Inflammatory macrophage treated with lipopolysaccharide for 1 hour (primary cell): ENCODE measurements at places on chromosomes 5 and 9.

DNA sequence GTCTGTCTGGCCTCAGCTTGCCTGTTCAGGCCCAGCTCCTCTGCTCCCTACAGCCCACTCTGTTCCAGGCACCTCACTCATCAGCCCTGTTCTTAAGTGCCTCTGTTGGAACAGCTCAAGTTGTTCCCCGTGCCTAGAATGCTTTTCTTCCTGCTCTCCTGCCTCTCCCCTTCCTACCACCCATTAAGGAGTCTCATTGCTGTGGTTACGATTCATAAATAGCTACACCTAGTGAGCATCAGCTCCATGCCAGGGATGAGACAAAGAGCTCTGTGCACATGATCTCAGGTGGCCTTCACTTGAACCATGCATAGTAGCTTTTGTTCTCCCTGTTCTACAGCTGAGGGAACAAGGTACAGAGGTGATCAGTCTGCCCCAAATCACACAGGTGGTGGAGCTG, 54.3 kb downstream of the PSD2 start:
- DNase-seq = no peak

GRCh38 chr5:133108481-133108921, 56.7 kb downstream of the HSPA4 start:
- peak; percentile 78 for DNase-seq

GRCh38 chr5:147559749-147560148, 49.9 kb upstream of the DPYSL3 start:
- DNase-seq = no peak

- DNase-seq = no peak
These were observed 792.4 kb upstream of the C9orf72 start for GRCh38 chr9:28365728-28366127.

- no peak for DNase-seq
These were observed 101.2 kb downstream of the SLC44A1 start for GRCh38 chr9:105345626-105346025.

DNA sequence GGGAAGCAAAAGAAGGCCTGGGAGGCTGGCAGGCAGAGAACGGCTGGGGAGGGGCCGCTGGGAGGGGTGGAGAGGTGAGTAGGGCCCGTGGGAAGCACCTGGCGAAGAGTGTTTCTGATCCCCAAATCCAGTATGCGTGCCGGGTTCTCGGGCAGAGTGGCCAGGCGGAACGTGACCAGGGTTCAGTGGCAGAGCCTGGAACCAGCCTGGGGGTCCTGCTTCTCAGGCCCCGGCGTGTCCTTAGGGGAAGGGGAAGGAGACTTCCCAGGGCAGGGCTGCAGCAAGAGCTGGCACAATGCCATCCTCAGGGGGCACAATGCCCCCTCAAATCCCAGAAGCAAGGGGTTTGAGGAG, 25.5 kb upstream of the IER5L start:
- DNase-seq = no peak

- no peak for DNase-seq
These were observed 207.7 kb downstream of the MEF2C start for GRCh38 chr5:88675168-88675707.

- no peak for DNase-seq
These were observed 38.4 kb downstream of the RCL1 start for GRCh38 chr9:4831119-4831518.

DNA sequence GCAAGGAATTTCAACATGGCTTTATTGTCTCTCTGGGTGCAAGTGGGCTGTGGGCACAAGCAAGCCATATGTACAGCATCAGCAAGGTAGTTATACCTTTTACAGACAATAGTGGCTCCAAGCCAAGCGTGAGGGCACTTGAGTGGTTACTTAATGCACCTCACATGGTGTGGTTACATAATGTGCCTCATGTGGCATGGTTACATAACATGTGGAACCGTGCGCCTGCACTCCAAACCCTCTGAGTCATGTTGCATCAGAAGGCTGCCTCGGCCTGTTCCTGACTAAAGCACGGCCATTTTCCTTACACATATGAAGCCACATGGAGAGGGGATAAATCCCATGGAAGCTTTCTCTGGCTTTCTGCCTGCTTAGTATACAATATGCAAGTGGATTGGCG, 150.9 kb downstream of the OSTF1 start:
- peak; percentile 33 for DNase-seq

GRCh38 chr9:98686961-98687855, 21.5 kb downstream of the GABBR2 start:
- DNase-seq = no peak

DNA sequence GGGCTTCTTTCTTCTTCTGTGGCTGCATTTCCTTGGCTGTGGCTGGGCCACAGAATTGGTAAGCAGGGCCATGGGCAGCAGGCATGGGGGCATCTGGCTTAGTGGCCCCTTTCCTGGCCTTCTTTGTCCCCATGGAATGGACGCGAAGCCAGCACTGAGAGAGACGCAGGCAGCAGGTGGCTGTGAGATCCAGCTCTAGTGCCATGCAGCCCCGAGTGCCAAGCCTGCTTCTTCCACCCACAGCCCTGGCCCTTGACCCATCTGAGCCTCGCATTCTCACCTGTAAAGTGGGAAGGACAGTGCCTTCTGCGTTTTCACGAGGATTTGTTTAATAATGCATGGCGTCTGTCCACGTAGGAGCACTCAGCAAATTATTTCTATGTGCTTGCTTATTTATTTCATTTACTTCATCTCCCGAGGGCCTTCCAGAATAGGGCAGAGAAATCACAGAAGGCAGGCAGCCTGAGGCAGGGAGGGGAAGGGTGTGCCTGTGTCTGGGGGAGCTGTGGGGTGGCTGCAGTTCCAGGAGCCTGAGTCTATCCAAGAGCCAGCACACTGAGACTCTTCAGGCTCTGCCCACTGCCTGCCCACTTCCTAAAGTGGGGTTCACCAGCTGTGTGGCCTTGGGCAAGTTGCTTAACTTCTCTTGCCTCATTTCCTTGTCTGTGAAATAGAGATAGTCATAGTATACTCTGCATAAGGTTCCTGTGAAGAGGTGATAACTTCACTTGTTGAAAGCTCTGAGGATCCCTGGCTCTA, 55.2 kb downstream of the NTNG2 start:
- DNase-seq = peak; percentile 84

DNA sequence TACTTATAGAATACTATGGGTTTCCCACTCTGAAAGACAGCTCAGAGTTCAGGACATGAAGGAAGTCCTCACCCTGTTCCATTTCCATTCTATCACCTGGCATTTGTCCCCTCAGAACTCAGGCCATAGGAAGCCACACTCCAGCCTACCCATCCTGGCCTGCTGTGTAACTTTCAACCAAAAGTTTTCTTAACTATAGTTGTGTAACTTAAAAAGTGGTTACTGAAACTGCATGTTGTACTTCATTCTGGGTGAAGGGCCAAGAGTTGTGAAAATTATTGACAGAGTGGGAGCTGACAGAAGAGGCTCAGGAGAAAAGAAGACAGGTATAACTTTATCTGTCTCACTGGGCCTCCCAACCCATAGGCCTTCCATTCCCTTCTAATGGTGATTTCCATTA, 212.5 kb downstream of the RAB3C start:
- no peak for DNase-seq

DNA sequence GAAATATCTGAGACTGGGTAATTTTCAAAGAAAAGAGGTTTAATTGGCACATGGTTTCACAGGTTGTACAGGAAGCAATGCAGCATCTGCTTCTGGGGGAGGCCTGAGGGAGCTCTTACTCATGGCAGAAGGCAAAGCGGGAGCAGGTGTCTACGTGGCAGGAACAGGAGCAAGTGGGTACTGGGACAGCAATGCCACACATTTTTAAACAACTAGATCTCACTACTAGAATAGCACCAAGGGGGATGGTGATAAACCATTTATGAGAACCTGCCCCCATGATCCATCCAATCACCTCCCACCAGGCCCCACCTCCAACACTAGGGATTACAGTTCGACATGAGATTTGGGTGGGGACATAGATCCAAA, 47.6 kb upstream of the HOMER1 start:
- DNase-seq = no peak

- no peak for DNase-seq
These were observed 74.7 kb downstream of the MSX2 start for GRCh38 chr5:174799121-174799520.

- no peak for DNase-seq
These were observed 52.4 kb upstream of the PWWP2A start for GRCh38 chr5:160171666-160172065.

- DNase-seq = no peak
These were observed 280.6 kb upstream of the PIK3R1 start for GRCh38 chr5:67934976-67935375.

DNA sequence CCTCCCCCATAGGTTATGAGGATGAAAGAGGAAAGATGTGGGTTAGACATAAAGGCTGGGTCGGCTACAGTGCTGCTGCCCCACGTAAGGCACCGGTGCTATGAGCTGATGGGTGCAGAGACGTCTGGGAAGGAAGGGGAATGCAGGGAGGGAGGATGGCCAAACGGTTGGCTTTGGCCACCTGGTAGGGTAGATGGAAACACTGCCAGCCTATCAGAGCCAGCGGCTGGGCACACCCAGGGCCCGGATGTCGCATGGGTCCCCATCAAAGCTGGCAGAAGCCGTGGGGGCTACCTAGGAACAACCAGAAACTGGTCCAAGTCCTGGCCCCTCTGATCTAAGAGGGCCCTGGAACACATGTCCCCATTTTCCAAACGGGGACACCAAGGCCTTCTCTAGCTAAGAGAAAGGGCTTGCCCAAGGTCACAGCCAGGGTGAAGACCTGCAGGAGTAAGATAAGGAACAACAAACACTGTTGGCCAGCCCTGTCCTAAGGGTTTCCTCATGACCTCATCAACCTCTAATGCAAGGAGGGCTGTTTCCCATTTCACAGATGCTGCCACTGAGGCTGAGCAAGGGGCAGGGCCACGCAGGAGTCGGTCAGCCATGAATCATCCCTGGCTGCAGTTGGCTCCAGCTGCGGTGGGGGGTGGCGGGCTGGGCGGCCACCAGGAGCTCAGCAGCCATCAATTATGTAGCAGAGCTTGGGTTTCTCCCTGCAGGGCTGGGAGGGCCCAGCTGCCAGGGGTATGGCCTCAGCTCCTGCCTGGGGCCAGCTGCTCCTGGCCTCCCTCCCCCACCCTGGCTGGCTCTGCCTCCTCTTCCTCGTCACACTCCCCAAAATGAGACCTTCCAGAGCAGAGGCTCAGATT, 4.9 kb downstream of the SH3GLB2 start:
- no peak for DNase-seq

- DNase-seq = peak; percentile 82
These were observed 14.9 kb upstream of the TMEM252 start for GRCh38 chr9:68555437-68556150.

DNA sequence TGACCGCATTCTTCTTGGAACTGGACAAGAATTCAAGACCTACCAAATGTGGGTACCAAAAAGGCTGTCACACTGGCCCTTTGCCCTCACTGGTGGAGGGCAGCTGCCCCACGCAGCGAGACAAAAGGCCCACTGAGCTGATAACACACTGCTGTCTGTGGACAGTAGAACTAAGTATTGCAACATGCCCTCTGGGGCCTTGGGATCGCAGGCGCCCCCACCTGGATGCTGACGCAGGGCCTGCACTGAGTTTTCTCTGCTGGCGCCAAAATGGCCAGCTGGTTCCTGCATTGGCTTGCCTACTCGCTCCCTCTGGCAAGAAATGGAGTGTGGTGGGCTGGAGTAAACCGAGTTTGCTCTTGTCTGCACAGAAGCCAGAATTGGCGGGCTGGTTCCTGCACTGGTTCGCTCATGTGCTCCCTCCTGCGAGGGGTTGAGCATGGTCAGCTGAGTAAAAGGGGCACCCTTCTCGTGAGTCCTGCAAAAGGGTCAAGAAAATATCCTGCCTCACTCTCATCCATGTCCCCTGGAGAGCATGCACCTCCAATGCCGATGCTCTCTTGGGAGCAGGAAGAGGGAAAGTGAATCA, 55.7 kb downstream of the NXNL2 start:
- no peak for DNase-seq

DNA sequence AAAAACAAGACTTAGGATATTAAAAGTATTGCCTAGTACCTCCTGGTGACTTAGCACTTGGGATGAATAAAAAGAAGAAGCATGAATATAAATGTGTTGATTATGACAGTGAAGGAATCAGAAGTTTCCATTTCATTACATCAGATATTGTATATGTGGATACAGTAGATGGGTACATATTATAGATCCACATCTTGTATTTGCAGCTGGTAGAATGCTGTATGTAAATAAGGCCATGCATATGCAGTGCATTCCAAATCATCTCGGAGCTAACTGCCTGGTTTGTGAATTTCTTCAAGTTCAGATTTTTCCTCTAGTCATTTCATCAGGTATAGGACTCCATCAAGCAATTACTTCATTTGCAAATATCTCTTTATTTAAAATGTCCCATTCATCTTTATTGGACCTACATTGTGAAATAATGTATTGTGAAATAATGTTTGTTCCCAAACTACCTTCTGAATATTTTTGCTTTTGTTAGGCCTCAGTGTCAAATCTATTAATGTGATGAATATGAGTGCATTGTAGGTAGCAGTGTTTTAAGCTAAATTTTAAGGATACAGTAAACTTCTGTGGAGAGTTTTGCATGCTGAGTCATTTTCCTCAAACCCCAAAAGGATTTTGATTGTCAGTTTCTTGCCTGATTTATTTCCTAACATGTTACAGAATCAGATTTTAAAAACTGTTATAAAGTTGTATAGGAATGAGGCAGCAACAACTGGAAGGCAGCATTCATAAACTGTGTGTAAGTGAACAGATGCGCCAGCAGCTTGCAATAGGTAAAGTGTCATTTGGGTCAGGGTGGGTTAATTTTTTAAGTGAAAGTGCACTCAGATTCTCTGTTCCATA, 370.8 kb upstream of the RIOK2 start:
- DNase-seq = no peak

- no peak for DNase-seq
These were observed 44.2 kb upstream of the TENT2 start for GRCh38 chr5:79567926-79568549.

DNA sequence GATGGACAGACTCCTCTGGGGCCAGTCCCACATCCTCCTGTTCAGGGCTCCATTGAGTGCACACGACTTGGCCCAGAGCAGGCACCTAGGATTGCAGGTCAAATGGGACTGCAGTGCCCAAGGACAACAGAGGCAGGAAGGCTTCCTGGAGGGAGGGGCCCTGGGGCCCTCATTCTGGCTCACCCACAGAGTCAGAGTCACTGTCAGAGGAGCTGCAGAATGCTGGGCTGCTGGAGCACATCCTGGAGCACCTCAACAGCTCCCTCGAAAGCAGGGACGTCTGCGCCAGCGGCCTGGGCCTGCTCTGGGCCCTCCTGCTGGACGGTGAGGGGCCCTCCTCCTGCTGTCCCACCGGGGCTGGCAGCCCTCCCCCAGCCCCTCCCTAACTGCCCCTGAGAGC, 15.1 kb downstream of the REXO4 start:
- no peak for DNase-seq

GRCh38 chr5:67178085-67178484, 18.5 kb downstream of the CD180 start:
- DNase-seq = peak; percentile 58

GRCh38 chr5:141617682-141618029, 1.1 kb downstream of the DIAPH1 start:
- no peak for DNase-seq

GRCh38 chr9:128091144-128091543, 23.1 kb downstream of the SLC25A25 start:
- no peak for DNase-seq
